T-helper 17 cell (primary cell): ENCODE measurements at places on chromosomes 5 and 9. TPM values are rescaled to one million over a fixed set of nuclear protein-coding genes. Genes with fewer than 3 reads are reported as not detected.

DNA sequence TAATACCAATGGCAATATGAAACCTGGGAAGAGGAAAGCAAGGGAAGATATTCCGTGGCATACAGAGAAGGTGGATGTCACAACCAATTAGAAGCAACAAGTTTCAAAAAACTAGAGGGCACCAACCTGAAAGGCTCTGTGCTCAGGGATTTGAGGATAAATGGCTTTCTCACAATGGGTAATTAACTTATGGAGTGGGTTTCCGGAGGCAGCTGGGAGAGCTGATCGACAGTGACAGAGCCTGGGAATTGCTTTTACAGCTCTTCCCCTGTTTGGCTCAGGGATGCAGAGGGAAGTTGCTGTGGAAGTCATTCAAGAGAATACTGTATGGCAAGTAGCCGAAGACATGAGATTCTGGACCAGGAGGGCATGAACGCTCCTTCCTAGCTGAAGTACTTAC lies 237.0 kb downstream of the KIF4B start:
- H3K4me3 ChIP-seq = no peak overlapping the region
- no peak overlapping the region for H3K27ac ChIP-seq
- DNase-seq = no peak
- H3K4me1 ChIP-seq = no peaks in the 10 kb centered on the region
- no peaks in the 10 kb centered on the region for H3K27me3 ChIP-seq

The PCDHB5 gene
- total RNA-seq = 0.12 TPM

The C6 gene
- not detected for total RNA-seq

The GARIN3 gene
- total RNA-seq = not detected

GRCh38 chr9:76585487-76586389 lies 126.8 kb downstream of the GCNT1 start:
- no peak for DNase-seq
- H3K4me1 ChIP-seq = peaks cover 3% of the 10 kb centered on the region
- H3K4me3 ChIP-seq = no peak overlapping the region
- peaks cover 9% of the 10 kb centered on the region for H3K27me3 ChIP-seq
- peaks cover 2% of the 10 kb centered on the region for H3K36me3 ChIP-seq

DNA sequence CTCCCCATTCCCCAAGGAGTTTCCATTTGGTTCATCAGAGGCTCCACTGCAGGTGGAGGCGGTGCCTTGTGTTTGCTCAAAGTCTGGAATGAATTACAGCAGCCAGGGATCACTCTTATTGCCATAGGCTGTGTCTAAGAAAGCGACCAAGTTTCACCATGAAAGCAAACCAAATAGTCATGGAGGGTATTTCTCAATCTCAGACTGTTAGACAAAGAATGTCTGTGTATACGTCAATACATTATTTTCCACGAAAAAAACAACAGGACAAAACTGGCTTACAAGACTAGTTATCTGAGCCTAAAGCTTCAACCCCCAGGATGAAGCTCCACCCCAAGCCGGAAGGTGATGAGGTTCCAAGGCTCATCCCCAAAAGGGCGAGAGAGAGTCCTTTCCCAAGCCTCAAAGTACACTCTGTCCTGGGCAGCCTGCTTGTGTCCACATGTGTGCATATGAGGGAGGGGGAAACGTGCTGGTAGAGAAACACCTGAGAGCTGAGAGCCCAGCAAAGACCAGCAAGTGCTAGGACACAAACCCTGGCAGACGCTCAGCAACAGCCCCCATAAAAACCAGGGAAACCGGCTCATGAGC lies 4.3 kb downstream of the B4GALT1 start:
- no peak for DNase-seq
- peaks cover 2% of the 10 kb centered on the region for H3K36me3 ChIP-seq
- peak overlapping the region; percentile 98 for H3K4me3 ChIP-seq
- no peaks in the 10 kb centered on the region for H3K27me3 ChIP-seq
- peak overlapping the region; percentile 99 for H3K27ac ChIP-seq

DNA sequence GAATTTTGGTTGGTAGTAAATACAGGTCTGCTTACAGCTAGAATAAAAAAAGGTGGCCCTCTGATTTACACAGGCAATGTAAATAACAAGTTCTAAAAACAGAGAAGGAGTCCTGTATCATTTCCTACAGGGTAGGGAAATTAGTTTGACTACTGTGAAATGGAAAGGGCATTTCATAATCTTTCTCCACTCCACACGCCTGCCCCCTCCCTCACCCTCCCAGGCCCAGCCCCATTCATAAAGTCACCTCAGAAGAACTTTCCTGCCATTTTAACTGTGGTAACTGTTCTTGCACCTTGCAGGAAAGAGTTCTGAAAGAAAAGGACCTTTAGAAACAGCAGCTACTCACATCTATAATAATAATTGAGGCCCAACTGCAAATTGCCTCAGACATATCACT lies 69.7 kb downstream of the MEF2C start:
- no peaks in the 10 kb centered on the region for H3K36me3 ChIP-seq
- H3K4me3 ChIP-seq = no peak overlapping the region
- no peak for DNase-seq

- peaks cover 10% of the 10 kb centered on the region for H3K36me3 ChIP-seq
- no peaks in the 10 kb centered on the region for H3K27me3 ChIP-seq
- peaks cover 28% of the 10 kb centered on the region for H3K4me1 ChIP-seq
- peak within 1 kb of the TSS; percentile 98 for H3K4me3 ChIP-seq
Observed at GRCh38 chr5:178204182-178204934, at the start of gene HNRNPAB. Gene HNRNPAB, plus strand, starts transcription at chr5:178204533. Its CDS starts 305 bp downstream, at chr5:178204838.

DNA sequence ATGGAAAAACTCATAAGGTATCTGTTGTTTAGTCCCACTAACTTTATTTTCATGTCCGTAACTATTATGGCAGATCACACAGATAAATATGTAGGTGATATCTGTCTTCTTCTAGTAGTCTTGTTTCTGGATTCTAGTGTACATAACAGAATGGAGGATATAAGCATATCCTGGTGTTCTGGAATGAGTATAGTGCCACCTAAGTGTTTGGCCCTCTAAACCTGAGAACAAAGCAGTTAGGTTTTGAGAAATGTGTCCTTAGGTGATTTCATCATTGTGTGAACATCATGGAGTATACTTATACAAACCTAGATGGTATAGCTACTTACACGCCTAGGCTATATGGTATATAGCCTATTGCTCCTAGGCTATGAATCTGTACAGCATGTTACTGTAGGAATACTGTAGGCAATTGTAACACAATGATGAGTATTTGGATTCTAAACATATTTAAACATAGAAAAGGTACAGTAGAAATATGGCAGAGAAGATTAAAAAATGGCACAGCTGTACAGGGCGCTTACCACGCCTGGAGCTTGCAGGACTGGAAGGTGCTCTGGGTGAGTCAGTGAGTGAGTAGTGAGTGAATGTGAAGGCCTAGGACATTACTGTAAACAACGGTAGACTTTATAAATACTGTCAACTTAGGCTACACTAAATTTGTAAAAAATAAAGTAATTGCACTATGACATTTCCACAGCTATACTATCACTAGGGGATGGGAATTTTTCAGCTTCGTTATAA lies 150.3 kb upstream of the SLC24A2 start:
- H3K27me3 ChIP-seq = peaks cover 20% of the 10 kb centered on the region
- no peak overlapping the region for H3K27ac ChIP-seq
- H3K4me3 ChIP-seq = no peak overlapping the region
- no peaks in the 10 kb centered on the region for H3K36me3 ChIP-seq
- DNase-seq = no peak

The HIGD2A gene
- total RNA-seq = 135 TPM

- H3K36me3 ChIP-seq = no peaks in the 10 kb centered on the region
- no peak overlapping the region for H3K4me3 ChIP-seq
- H3K27ac ChIP-seq = no peak overlapping the region
- H3K4me1 ChIP-seq = no peaks in the 10 kb centered on the region
- no peak for DNase-seq
Observed at GRCh38 chr5:156794687-156795086, 55.4 kb upstream of the PPP1R2B start.

- H3K4me3 ChIP-seq = no peak overlapping the region
- no peak for DNase-seq
- H3K27ac ChIP-seq = no peak overlapping the region
- peaks cover 20% of the 10 kb centered on the region for H3K27me3 ChIP-seq
Observed at GRCh38 chr5:115079924-115080623, 89.6 kb downstream of the TRIM36 start.

The PURA gene
- total RNA-seq = 9.0 TPM

The OR13C8 gene
- total RNA-seq = not detected

DNA sequence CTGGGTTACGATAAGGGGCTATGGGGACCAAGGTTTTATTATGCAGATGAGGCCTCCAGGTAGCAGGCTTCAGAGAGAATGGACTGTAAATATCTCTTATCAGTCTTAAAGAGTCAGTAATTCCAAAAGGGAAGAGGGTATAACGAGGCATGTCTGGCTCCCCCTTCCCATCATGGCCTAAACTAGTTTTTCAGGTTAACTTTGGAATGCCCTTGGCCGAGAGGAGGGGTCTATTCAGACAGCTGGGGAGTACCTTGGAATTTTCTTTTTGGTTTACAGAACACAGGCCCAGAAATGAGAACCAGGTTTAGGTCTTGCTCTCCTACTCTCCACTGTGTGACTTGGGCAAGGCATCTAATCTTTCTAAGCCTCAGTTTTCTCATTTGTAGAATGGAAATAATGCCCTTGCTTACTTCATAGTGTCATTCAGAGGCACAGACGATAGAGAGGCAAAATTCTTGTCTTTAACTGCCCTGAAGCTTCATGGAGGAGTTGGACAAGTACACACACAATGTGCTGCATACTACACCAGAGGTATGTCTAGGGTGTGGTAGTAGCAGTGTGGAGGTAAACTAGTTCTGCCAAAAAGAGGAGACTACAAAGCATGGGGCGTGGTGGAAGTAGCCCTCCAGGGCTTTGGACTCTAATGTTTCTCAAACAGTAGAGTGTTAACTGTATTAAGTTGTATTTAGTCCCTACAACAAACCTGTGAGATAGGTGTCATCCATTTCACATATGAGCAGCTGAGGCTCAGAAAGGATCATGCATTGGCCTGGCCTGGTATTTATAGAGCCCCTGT lies 45.5 kb downstream of the IRF1 start:
- DNase-seq = no peak
- H3K27ac ChIP-seq = peak overlapping the region; percentile 89
- H3K4me3 ChIP-seq = no peak overlapping the region
- peaks cover 46% of the 10 kb centered on the region for H3K4me1 ChIP-seq

DNA sequence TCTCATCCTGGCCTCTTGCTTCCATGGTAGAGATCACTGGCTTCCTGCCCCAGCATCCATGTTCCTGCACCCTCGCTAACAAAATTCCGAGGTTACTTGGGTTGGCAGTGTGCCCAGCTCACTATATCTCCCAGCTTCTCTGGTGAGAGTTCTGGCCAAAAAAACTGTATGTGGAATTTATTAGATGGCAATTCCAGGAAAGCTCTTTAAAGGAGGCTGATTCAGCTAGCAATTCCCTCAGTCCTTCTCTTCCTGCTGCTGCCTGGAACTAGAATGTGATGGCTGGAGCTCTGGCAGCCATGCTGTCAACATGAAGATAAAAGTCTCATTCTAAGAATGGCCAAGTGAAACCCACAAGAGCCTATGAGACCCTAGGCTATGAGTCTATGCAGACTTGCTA lies 88.8 kb downstream of the SECISBP2 start:
- peaks cover 5% of the 10 kb centered on the region for H3K36me3 ChIP-seq
- H3K27me3 ChIP-seq = no peaks in the 10 kb centered on the region
- peaks cover 58% of the 10 kb centered on the region for H3K4me1 ChIP-seq

GRCh38 chr5:133111299-133111698 lies 59.5 kb downstream of the HSPA4 start:
- H3K36me3 ChIP-seq = no peaks in the 10 kb centered on the region
- H3K27me3 ChIP-seq = no peaks in the 10 kb centered on the region
- H3K4me3 ChIP-seq = no peak overlapping the region
- H3K27ac ChIP-seq = no peak overlapping the region
- peak; percentile 60 for DNase-seq

DNA sequence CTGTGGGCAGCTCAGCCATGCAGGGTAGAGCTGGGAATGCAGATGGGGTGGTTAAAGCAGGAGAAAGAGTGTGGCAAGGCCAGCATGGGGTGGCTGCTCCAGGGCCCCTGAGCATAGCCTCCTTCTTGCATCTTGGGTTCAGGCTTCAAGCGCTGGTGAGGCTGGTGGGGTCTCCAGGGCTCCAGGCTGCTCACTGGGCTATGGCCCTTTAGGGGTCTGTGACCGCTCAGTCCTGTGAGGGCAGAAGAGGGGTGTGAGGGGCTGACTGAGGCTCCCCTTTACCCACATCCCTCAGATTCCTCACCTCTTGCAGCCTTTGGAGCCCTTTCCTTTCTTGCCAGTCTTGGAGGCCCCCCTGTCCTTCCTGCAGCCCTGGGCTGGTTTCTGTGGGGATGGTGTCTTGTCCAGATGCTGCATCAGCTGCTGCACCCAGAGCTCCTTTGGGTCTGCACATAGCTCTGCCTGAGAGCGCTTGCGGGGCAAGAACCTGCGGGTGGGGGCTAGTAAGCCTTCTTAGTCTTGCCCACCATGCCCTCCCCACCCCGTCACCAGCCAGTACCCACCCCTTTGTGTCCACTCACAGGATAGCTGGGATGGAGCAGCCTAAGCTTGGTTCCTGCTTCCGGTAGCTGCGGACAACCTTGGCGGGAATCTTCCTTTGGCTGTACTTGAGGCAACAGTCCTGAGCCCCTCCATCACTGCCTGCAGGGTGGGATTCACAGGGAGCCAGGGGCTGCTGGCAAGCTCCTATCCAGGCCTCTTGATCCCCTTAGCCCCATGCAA lies 549 bp downstream of the CCL21 start:
- peaks cover 2% of the 10 kb centered on the region for H3K4me1 ChIP-seq
- peaks cover 37% of the 10 kb centered on the region for H3K27me3 ChIP-seq
- H3K36me3 ChIP-seq = peaks cover 9% of the 10 kb centered on the region
- no peak overlapping the region for H3K4me3 ChIP-seq

The HACD4 gene
- total RNA-seq = 9.8 TPM

DNA sequence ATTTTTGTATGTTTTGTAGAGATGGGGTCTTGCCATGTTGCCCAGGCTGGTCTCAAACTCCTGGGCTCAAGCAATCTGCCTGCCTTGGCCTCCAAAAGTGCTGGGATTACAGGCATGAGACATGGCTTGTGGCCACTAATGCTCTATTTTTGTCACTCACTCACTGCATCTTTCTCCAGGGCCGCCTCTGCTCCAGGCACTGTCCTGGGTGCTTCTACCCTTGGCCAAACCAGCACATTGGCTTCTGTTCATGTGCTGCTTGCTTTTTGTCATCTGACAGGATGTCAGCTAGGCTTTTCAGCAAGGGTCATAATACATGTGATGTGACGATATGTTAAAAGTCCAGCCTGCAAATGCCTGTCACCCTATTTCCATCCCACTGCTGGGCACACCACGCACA lies 3.2 kb downstream of the ODF2 start:
- no peak overlapping the region for H3K27ac ChIP-seq
- DNase-seq = no peak
- no peaks in the 10 kb centered on the region for H3K27me3 ChIP-seq
